ENCODE measurements at places on chromosomes 4 and X.
A peak's percentile ranks its signal among the peaks of the same experiment; 100 is the strongest.

DNA sequence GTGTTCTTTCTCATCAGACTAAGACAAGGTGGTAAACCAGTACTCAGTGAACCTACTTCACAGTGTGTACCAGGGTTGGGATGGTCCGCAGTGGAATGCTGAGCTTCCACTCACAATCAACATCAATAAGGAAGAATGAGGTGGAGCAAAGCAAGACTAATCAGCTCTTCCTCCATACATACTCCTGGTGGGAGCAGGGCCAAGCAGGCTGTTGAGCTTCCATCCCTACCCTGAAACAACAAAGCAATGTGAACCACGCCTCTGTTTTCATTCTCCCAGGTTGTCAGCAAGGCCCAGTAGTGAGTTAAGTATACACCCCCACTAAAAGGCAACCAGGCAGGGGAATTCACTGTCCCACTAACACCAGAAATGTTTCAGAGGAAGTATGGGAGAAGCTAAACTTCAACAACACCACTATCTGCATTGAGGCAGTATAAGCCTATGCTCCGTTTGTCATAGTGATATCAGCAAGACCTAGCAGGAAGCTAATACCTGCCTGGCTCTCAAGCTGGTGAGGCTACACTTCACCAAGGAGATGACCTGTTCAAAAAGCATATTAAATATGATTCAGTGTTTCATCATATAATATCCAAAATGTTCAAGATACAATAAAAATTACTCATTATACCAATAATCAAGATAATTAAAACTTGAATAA lies 109.5 kb downstream of the DDX60 start:
- peak; percentile 12 for DNase-seq

GRCh38 chr4:52989865-52990264 lies 127.7 kb downstream of the RASL11B start:
- no peak for DNase-seq

- no peak for DNase-seq
Observed at GRCh38 chr4:79893456-79893855, 179.6 kb downstream of the ANTXR2 start.

DNA sequence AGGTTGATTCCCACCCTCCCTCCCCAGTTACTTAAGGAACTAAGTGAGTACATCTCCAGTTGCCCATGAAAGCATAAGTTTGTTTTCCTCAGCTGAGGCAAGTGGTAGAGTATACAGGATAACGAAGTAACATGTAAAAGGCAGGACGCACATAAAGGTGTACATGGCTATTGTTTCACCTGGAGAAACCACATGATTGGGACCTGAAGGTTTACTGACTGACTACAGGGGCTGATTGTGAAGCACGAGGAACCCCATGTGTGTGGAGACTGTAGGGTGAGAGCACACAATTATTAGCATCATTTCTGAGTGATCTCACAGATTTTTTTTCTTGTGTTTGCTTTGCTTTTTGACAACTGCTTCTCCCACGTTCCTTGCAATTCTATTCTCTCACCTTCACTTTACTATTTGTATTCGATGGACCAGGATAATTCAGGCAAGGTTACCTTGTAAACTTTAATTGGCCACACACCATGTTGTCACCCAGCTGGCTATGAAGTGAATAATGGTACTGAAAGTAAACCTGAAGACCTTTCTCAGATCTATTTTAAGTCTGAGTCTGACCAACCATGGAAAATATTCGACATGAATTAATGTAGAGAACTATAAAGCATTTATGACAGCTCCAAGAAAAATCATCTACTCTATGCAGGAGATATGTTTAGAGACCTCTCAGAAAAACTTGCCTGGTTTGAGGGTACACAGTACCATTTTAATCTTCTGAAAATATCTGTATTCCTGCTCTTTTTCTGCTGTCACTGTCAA lies 102.5 kb upstream of the MYOZ2 start:
- no peak for DNase-seq

GRCh38 chr4:48692897-48693296 lies 87.2 kb downstream of the FRYL start:
- DNase-seq, result no peak

GRCh38 chrX:155874571-155875244 lies 6.4 kb upstream of the VAMP7 start:
- DNase-seq, result no peak

DNA sequence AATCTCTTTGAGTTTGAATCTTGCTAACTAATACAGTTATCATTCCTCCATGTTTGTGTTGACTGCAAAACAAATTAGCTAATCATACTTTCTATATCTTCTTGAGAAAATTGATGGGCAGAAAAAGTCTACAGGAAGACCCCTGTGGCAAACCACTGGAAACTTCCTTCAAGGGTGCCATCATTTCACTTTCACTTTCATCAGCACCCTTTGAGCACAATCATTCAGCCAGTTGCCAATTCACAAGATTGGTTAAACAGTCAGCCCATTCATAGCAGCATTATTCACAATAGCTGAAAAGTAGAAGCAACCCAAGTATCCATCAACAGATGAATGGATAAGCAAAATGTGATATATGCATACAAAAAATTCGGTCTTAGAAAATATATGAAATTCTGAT lies 101.5 kb downstream of the CCDC160 start:
- no peak for DNase-seq

GRCh38 chr4:159104694-159105414 lies 2.0 kb downstream of the RAPGEF2 start:
- peak; percentile 12 for DNase-seq

DNA sequence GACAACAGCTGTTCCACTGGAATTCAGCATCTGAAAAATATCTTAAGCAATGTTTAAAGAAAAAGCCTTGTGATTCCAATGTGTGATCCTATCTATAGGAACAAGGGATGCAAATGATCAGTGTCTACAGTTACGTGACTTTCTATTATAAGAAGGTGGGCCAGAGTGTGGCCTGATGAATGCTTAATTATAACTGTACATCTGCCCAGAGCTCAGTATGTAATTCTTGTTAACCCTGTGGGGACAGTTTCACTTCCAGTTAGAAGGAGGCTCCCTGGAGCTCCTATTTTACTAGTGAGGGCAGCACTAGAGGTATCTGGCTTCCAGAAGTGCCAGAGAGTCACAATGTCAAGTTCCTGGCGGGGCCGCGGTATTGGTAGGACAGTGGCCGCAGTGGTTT lies 288.5 kb downstream of the USP46 start:
- no peak for DNase-seq

- peak; percentile 25 for DNase-seq
Observed at GRCh38 chrX:51893931-51894696, 691 bp downstream of the MAGED1 start.

DNA sequence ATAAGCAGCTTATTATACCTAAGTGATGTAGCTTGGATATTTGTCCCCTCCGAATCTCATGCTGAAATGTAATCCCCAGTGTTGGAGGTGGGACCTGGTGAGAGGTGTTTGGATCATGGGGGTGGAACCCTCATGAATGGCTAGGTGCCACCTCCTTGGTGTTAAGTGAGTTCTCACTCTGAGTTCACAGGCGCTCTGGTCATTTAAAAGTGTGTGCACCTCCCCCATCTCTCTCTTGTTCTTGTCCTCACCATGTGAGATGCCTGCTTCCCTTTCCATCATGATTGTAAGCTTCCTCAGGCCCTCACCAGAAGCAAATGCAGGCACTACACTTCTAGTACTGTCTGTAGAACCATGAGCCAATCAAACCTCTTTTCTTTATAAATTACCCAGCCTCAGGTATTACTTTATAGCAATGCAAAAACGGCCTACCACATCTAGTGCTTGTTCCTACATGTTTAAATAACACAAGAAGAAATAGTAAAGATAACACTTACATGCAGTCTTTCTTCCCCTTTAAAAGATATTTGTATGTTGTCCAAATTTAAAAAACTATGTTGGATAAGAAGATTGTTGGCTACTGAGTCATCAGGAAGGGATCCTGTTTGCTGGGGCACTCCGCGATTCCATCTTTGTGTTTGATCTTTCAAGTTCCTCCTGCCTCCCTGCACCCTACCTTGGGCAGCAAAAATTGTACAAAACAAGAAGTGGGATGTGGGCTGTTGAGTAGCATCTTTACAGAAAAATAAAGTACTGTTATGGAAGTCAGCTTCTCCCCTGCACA lies 29.7 kb downstream of the PPP1R2C start:
- DNase-seq, result no peak

DNA sequence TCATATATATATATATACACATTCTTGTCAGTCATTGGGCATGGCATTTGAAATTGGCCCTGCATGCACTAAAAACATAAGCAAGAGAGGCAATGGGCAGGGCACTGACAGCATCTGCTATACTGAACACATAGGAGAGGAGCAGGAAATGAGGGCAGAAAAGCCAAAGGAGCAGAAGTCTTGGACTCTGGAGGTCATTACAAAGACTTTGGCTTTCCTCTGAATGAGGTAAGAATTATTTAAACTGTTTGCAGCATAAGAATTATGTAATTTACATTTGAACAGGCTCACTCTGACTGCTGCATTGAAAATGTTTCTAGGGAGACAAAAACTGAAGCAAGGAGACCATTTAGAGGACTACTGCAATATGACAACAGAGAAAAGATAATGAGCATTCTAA lies 396.5 kb downstream of the PRDM5 start:
- no peak for DNase-seq

DNA sequence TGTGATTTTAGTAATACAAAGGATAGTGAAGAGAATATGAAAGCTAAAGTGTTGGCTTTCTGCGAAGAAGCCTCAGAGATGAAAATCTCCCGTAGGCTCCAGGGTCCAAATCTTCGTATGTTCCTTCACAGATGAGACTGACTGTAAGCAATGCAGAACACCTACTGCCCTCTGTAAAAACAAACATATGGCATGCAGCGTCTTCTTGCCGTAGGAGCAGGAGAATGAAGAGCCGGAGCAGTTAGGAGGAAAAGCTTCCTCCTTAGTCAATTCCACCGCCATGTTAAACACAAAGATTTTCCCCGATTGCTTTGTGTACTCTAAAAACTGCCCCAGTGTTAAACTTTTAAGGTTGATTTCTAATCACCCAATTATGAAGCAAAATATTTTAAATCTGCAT lies 22.5 kb downstream of the RWDD4 start:
- peak; percentile 19 for DNase-seq

GRCh38 chr4:118682928-118683327 lies 2.3 kb upstream of the METTL14 start:
- no peak for DNase-seq

- DNase-seq, result peak; percentile 2
Observed at GRCh38 chrX:119266364-119266995, 30.4 kb downstream of the PGRMC1 start.

- DNase-seq, result no peak
Observed at GRCh38 chrX:43693602-43694406, 37.7 kb downstream of the MAOA start.

GRCh38 chr4:20764366-20764992 lies 64.2 kb downstream of the PACRGL start:
- no peak for DNase-seq

GRCh38 chr4:122819708-122820449 lies 6.8 kb upstream of the FGF2 start:
- DNase-seq, result no peak

DNA sequence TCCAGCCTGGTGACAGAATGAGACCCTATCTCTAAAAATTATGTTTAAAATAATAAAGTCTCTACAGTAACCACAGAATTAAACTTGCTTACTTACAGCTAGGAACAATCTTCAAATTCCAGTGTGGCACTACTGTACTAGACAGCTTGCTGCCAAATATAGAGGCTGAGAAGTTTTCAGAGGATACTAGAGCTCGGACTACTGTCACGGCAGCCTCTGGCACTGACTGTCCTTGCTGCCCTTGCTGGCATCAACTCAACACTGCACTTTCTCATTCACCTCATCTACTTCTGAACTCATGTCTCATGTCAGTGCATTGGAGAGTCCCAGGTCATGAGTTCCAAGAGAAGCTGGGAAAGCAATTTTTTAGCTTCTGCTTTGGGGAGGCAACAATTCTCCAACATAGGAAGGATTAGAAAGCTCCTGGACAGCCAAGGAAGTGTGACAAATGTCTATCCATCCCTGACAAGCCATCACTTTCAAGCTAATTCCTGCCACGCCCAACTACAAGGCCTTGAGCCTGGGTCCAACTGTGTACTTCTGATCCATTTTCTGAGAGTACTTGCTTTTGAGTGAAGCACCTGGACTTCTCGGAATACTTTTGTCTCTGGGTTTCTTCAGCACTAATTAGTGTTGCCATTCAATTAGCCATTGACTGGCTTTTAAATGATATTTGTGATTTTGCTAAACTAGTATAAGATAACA lies 98.6 kb upstream of the NR3C2 start:
- no peak for DNase-seq

DNA sequence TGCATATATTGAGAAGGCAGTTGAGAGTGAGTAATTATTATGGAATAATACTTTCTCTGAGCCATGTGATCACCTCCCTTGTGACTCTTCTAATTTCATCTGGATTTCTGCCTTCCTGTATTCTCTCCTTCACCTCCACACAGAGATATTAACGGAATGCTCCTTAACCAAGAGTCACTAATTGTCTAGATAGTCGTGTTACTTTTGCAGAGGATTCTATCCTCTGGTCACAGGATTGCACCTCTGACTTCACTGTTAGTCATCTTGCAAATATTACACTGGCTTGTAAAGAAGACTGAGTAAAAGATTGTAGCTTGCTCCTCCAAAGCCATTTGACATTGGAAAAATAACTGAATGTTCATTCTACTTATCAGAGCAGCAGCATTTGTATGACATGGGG lies 160.9 kb downstream of the SH2D1A start:
- peak; percentile 3 for DNase-seq

DNA sequence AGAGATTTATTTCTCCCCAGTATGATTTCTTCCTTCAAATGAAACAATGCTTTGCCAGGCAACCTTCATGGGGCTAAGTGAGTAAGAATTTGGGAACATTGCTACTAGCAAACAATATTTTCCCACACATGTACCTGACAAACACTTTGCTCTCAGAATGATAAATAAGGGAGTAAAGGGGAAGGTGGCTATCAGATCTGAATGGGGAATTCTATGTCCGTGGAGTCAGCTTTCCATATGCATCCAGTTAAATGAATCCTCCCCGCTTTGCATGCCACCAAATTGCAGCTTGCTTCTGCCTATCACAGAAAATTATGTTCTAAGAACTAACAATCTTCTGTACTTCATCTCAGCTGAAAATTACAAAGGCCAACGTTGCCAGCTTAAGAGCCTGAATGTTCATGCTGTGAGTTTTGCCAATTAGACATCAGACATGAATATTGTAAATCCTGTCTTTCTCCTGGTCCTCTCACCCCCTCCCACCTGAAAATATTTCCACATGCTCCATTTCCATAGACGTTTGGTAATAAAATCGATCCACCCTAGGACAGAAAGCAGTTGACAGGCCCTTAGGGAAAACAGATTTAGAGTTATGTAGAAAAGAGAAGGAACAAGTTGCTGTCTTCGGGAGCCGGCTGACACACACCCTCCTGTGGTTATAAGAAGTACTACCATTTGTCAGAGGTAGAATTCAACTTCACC lies 6.3 kb downstream of the MEPE start:
- no peak for DNase-seq

GRCh38 chrX:45986971-45987370 lies 558.2 kb downstream of the ZNF674 start:
- DNase-seq, result no peak

GRCh38 chr4:10457255-10457801 lies at the start of gene ZNF518B:
Gene ZNF518B, minus strand, starts transcription at chr4:10457426. Its CDS starts 11,098 bp downstream, at chr4:10446328.
- peak; percentile 80 for DNase-seq

DNA sequence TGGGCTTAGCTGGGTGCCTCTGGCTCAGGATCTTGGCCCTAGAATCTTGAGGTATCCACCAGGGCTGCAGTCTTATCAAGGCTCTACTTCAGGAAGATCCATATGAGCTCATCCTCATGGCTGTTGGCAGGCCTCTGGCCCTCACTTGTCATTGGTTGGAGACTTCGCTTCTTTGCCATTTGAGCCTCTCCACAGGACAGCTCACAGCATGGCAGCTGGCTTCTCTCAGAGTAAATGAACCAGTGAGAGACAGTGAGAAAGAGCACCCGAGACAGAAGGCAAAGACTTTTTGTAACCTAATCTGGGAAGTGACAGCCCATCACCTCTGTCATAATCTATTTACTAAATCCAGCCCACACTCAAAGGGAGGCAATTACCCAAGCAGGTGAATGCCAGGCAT lies 236.8 kb downstream of the GPAT3 start:
- DNase-seq, result no peak
